CMK (cell line): ENCODE measurements at places on chromosomes 11 and 22.

DNA sequence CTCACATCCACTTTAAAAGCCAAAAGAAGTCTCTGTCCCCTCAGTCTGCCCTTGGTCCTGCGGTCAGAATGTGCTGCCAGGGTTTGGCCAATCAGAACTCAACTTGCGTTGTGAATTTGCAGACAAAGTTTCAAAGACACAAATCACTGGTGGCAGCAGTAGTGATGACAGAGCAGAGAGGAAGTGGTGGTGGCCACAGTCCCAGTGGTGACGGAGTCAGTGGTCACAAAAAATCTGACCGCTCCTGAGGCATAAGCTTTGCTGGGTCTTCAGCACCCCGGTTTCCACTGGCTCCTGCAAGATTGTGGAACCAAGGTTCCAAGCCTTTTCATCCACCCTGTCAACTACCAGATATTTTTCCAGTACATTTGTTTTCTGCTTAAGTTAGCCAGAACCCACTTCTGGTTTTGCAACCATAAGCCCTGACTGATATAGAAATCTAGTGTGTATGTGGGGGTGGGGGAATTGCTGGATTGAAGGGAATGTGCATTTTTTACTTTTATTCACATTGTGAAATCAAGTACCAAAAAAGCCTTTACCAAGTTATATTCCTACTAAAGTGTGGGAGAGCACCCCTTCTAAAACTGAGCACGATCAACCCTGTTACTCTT is 112.3 kb downstream of the TMPRSS5 start:
- DNase-seq, result no peak

DNA sequence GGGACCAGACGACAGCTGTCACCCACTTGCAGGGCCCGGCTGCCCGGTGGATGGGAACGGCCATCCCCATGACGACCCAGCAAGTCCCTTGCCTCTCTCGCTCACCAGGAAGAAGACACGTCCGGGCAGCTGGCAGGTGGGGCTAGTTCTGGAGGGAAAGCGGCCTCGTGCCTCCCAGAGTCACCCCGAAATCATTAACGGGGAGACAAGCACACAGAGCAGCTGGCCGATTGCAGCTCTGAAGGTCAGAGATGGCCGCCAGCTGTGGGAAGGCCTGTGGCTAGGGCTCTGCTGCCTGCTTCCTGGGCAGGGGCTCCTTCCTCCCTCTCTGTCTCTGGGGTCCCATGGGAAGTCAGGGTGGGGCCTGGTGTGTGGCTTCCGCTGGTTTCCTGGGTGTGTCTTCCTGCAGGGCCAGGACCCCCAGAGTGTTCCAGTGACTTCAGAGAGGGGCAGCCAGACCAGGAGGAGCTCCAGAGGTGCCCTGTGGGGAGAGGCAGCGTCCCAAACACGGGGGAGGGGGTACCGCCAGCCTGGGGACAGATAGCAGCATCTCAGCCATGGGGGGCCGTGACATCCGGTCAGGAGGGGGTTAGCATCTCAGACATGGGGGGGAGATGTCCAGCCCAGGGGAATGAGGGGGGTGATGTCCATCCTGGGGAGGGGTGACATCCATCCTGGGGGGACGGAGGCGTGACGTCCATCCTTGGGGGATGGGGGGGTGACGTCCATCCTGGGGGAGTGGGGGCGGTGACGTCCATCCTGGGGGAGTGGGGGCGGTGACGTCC is 114.9 kb downstream of the KCNQ1 start:
- DNase-seq, result peak; percentile 12

DNA sequence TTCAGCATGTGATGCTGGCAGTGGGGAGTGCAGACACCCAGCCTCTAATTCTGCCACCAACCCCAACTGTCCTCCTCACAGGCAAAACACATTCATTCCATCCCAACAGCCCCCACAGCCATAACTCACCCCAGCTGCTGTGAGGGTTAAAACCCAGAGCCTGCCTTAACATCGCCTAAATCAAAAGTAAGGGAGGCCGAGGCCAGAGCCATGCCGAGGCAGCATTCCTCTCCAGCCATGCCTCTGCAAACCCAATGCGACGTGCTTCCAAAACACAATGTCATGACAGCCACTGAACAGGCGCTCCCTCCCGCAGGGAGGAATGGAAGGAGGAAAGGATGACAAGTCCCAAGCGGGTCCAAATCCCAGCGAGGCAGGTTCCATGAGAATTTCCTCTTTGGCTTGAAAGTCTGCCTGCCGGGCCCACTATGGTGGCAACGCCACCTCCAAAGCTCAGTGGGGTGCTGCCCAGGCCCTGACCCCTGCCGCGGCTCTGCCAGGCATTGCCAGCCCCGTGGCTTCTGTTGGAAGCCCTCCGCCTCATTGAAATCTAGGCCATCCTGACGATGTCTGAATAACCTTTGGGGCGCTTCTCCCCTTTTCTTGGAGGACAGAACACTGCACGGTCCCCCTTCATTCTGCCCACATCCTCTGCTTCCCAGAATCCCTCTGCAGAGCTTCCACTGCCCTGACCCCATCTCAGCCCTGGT is 472.3 kb downstream of the BRD1 start:
- DNase-seq, result no peak

- DNase-seq, result no peak
These were observed 432.9 kb downstream of the TENM4 start for GRCh38 chr11:79007771-79008402.

DNA sequence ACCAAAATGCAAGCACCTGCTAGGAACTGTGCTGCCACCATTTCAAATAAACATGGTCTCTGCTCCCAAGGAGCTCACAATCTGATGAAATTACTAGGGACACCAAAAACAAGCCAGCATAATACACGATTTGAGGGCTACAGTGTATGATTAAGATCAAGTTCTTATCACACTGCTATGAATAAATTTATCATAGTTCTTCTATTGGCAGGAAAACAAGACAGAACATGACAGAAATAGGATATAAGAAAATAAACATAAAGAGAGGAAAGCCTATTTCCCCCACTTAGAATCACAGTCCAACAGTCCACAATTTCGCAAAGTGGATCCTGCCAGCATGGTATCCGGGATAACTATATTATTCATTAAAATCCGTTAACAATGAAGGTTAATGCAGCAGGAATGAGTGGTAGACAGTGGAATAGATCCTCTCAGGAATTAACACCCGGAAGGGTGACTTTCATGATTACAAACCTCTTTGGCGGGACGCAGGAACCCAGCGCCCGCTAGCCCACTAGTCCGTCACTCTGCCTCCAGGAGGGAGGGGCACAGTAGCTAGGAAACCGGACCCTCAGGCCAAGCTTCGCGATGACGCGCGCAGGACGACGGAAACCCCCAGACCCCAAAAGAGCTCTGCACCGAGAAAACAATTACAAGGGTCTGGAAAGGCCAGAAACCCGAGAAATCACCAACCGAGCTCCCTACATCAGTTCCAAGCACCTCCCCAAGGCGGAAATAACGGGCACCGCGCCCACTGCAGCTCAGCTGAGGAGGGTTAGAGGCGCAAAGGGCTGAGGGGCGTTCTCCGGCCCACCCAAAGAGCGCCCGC is 607 bp downstream of the CCDC82 start:
- DNase-seq, result peak; percentile 17

DNA sequence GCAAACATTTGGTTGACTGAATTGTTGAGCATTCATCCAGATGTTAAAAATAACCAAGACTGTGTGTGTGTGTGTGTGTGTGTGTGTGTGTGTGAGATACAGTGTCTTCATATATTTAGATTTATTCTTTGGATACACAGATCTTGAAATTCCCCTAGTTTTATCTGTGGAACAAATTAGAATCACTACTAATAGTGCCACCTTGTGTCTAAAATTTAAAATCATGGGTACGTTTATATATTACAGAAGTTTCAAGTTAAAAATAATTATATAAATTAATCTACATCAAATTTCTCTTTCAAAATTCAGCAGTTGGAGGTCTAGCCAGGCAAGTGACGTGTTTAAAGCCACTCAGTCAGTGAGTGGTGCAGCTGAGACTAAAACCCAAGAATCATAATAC is 1566.2 kb upstream of the TENM4 start:
- no peak for DNase-seq

GRCh38 chr11:16793009-16793408 is 54.6 kb downstream of the C11orf58 start:
- DNase-seq, result no peak

DNA sequence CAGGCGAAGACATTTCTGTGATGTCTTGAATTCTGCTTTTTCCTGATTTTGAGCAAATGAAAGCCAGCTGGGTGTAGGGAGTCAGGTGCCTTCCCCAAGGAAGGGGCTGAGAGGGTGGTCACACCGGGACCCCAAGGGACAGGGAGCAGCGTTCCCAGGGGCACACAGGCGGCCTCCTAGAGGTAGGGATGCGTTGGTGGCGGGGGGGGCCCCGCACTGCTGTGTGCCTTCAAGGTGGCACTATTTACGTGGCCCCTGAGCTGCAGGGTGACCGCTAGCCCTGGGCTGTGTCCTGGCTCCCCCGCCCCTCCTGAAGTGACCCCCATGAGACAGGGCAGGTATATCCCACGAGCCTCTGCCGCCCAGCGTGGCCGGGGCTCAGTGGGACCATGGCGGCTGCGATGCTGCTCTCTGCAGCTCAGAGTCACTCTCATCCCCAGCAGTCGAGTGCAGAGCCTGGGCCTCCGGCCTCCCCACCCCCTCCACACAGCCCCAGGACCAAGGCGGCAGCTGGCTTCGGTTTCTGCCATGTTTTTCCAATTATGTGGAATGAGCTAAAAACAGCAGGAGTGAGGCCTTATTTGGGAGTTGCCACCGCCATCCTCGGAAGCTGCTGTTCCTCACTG is 60.9 kb downstream of the LRP5 start:
- DNase-seq, result no peak

DNA sequence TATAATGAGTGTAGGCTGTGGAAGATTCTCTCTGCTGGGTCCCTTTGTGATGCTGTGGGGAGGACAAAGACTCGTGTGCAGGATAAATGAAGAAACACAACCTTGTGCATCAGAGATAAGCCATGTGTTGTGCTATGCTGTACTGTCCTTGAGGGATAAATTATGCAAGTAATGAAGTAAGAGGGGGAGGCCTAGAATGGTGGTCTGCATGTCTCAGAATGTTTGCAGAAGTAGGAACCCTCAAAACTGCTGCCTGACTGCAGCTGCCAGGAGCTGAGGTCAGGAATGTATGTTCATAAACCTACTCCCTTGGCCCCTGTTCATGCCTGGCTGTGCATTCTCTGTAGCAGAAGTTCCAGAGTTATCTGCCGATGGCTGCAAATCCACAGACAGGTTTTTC is 4.6 kb upstream of the SMCO4 start:
- DNase-seq, result no peak

DNA sequence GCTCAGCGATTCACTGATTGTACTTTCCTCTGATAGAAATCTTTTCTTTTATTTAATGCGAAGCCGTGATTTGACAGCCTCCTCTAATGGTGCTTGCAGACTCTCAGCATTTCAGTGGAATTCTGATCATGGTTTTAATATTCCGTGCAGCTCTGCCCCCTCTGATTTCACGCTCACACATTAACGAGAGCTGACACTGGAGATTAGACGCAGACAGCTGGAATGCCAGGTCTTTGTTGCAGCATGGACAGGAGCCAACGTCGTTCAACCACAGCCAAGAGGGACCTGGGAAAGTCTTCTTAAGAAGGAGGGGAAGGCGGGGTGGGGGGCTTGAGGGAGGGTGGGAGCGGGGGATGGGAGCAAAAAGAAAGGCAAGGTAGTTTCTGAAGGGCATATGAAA is 186.4 kb downstream of the BLID start:
- no peak for DNase-seq

DNA sequence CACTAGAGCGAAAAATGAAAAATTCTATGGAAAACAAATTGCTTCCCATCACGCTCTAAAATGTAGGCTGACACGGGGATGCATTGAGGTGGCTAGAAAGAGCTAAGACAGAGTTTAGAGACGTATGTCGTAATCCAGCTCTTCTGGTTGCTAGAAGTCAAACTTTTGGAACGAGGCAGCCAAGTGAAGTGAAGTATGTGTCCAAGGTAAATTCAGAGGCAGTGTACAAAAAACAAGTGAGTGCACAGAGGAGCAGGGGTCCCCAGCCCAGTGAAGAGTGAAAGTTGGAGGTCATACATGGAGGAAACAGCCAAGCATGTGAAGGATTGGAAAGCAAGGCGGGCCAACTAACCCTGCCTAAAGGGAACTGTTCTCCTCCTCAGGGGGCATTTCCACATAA is 528.5 kb downstream of the NTM start:
- DNase-seq, result no peak

GRCh38 chr22:40463683-40464082 is 93.3 kb downstream of the SGSM3 start:
- no peak for DNase-seq

DNA sequence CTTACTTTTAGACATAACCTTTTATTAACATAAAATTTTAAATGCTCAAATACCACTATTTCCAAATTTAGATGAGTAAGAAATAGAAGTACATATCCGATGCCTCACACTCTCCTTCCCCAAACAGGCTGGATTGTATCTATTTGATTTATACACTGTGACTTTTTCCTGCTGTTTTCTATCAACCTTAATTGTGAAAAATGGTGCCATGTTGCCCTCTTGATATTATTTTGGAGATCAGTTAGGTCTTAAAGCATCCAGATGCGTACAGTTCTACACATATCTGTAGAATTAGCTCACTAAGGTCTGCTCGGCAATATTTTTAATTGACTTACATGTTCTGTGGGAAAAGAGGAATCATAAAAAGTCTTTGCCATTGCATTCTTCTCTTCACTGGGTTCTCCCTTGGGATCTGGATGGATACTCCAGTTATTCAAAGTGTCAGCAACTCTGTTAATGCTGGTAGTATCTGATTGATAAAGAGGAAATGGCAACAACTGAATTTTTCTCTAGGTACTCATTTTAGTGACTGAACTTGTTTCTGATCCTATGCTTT is 27.2 kb downstream of the EIF3M start:
- DNase-seq, result no peak

DNA sequence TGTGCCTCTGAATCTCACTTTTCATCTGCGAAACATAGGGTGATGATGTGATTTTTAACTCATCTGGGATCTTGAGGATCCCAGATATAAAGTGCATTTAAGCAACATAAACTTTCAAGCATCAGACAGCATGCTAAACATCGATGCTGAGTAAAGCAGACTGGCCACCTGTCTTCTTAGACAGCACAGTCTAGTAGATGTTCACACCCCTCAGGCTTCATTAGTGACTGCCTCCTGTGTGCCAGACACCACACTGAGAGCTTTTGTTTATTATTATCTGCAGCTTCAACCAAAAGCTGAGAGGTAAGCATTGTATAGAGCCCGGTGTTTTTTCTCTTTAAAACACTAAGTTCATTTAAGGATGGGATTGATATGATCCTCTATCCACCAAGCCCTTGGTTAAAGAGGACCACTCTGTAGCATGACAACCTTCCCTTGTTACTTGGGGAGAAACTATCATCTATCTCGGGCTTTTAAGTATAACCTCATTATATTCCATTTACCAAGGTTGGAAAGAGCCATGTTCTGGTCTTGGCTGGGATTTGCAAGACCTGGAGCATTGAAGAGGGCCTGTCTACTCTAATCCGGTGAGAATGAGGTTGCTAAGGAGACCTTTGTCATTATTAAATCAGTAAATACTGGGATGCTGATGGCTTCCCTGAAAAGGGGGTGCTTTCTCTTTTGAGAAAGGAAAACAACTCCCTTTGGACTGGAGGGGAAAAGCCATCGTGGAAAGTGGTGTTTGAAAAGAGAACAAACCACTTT is 114.2 kb upstream of the SEZ6L start:
- DNase-seq, result no peak
